ENCODE measurements at places on chromosomes 16 and 17. TPM values are rescaled to one million over a fixed set of nuclear protein-coding genes. Genes with fewer than 3 reads are reported as not detected.

DNA sequence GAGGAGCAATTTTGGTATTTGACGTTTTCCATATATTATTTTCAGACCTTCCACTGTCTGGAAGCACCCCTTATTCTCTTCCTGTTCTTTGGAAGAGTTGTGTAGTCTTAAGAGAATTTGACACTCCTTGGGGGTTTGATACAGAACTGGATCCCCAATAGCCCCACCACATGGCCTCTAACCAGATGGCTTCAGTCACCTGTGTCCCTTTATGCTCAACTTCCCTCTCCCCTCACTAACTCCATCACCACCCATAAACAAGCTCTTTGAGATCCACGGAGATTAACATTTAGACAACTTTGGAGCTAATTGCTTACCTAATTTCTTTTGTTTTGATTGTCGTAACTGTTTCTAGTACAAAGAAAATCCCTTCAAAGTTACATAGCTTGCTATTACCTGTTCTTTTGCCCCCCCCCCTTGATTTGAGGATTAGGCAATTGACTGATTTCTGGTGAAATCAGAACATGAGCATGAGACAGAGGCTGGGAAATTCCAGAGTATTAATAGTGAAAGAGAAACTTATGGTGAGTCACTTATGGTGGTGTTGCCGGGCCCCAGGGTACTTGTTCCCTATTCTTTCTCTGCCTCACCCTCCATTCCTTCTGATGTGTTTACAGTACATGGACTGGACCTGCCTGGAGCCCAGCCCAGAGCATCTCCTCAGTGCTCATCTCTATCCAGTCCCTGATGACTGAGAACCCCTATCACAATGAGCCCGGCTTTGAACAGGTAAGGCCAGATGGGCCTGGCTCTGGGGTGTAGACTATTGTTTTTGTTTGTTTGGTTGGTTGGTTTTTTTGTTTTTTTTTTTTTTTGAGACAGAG, 7.5 kb downstream of the UBE2Z start:
- no peak for DNase-seq

- no peak for DNase-seq
These were observed 28.2 kb downstream of the ADCY9 start for GRCh38 chr16:4087990-4088577.

- no peak for DNase-seq
These were observed 72.8 kb downstream of the SOCS1 start for GRCh38 chr16:11183035-11183812.

The LGALS9B gene
- 0.20 TPM for total RNA-seq

The KRT9 gene
- total RNA-seq = not detected

GRCh38 chr16:58393138-58393504, 850 bp downstream of the GINS3 start:
- no peak for DNase-seq

GRCh38 chr17:31515267-31515666, 123.8 kb downstream of the RAB11FIP4 start:
- no peak for DNase-seq

All from left lung (tissue), 14 donors.